GM12891 (cell line): ENCODE measurements at places on chromosomes 3 and 15.

- DNase-seq: no peak
Observed at GRCh38 chr3:188578576-188579363, 424.8 kb downstream of the LPP start.

- DNase-seq: peak; percentile 54
Observed at GRCh38 chr15:51077221-51078153, 17.2 kb downstream of the TNFAIP8L3 start.

DNA sequence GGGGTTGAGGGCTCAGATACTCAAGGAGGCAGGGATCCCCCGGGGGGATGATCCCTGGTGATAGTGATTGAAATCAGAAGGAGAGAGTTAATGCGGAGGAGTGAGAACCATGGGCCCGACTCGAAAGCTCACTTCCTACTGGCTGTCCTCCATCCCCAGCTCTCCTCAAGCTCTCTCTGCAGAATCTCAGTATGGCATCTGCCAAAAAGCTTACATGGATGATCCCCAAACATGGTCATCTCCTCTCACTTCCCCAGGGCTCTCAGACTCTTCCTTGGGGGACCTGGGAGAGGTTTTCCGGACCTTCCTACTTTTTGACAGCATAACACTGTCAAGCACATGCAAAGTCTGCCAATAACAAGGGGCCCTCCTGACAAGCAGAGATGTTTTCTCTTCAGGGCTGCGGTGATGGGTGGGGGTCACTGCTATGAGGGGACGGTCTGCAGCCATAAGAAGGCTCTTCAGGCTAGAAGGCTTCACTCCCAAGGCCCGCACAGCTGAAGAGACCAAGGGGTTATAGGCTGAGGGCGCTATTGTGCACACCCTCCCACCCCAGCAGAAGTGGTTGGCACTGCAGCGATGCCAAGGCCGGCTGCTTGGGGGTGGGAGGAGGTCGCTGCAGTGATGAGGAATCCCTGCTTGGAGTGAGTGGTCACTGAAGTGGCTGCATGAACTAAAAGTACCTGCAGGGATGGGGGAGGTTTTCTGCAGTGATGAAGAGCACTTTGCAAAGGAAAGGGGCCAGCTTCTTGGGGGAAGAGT lies 828 bp upstream of the VWA5B2 start:
- DNase-seq: no peak

GRCh38 chr3:97990624-97991292 lies 18.5 kb upstream of the RIOX2 start:
- DNase-seq: no peak

DNA sequence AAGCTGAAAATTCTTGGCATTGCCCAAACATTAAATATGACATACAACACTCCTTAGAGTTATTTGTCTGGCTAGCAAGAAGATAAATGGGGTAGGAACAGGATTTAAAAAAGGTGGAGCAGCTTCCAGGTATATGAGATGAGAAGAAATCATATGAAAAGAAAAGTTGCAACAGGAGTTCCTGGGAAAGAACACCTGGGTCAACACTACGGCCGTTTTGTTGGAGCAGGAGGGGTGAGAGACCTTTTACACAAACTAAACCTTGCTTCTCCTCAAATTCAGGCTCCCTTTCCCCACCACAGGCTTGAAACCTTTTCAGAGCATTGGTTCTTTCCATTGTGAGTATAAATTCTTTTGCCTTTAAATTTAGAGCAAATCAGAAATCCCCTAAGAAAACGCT lies 18.8 kb upstream of the GUCA1C start:
- DNase-seq: no peak

DNA sequence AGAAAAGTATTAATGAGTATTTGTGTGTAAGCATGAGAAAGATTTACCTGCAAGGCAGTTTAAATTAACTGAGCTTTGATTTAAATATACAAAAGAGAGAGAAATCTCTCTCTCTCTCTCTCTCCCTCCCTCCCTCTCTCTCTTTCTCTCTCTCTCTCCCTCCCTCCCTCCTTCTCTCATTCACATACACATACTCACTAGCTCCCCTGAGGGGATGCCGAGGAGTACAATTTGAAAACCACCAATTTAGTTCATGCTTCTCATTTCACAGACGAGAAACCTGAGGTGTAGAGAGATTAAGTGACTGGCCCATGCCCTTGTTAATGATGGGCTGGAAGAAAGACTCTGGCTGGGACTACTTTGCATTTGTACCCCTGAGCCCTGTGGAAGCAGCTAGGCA lies 59.4 kb downstream of the MECOM start:
- no peak for DNase-seq

DNA sequence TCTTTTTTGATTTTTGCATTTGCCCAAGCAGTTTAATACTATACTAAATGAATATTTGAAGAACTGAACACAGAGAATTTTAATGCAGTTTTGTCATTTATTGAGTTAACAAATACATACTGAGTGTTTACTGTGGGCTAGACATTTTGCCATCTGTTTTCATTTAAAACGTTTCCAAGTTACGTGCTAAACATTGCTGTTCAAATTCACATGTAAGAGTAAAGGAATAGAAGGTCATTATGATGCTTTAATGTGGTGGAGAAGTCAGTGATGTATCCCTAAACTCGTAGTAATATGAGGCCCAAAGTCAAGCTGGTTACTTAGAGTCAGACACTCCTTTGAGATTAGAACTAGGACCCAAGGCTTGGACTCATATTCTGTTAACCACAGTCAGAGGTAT lies 49.4 kb downstream of the CRYBG3 start:
- DNase-seq: no peak

GRCh38 chr3:100033903-100034471 lies 80.3 kb downstream of the FILIP1L start:
- DNase-seq: no peak

DNA sequence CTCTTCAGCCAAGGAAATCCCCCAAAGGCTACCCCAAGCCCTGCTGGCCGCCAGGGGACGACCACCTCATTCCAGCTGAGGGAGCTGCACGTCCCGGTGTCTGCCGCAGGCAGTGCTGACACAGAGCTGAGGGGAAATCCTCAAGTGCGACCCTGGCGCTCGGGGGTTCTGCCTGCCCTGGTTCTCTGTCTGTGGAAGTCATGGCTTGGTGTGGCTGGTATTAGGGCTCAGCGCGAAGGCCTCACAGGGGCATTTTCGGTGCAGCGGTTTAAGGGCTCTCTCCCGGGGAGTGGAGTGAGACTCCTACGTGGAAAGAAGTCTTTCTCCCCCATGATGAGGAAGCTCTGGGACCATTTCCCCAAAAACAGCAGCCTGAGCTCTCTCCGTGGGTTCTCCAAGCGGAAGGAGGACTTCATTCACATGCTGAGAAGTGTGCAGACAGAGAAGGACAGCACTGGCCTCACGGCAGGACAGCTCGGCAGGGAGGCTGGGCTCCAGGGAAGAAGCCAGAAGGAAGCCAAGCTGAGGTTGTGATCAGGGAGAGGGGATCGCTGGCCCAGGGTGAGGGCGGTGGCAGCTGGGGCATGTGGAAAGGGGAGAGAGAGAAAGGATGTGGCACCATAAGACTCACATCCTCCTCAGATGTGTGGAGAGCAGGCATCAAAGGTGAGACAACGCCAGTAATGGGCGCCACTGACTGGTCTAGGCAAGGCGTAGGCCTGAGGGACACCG lies 48.6 kb downstream of the KLF15 start:
- DNase-seq: no peak

GRCh38 chr15:89495638-89496145 lies 691 bp downstream of the RHCG start:
- DNase-seq: no peak

- DNase-seq: no peak
Observed at GRCh38 chr15:36887214-36887961, 213.0 kb downstream of the MEIS2 start.

- no peak for DNase-seq
Observed at GRCh38 chr3:59127071-59127470, 77.2 kb upstream of the CFAP20DC start.

- no peak for DNase-seq
Observed at GRCh38 chr3:187568171-187568570, 102.0 kb downstream of the SST start.

DNA sequence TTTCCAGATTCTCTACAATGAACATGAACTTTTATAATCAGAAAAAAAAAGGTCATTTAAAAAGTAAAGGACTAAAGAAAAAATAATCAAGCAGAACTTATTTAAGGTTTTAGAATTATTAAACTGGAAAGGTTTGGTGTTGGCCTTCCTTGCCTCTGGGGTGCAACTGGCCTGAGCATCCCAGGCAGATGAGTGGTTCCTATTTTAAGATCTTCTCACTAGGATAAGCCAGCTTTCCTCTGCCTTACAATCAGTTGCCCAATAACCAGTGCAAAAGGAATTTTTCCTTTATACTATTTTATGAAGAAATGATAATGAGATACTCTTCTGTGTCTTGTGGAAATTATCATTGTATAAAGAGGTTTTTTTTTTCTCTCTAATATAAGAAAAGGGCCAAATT lies 56.6 kb downstream of the SEC22A start:
- no peak for DNase-seq

DNA sequence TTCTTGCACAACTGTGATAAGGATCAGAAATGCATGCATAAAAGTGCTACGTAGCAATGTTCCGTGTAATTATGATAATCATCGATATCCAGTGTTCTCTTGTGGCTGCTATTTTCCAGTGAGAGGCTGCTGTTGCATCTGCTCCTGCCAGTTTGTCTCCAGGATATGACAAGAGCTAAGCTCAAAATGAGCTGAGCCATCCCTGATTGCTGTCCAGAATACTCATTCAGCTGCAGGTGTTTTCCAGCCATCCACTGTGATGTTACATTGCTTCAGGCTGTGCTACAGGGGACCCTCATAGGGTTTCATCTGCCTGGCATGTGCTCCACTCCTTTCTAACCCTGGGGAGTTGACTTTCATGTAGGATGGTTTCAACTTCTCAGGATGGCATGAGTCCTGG lies 976.0 kb downstream of the ROBO1 start:
- DNase-seq: no peak

- DNase-seq: peak; percentile 39
Observed at GRCh38 chr15:65286069-65286703, 497 bp downstream of the PARP16 start.

DNA sequence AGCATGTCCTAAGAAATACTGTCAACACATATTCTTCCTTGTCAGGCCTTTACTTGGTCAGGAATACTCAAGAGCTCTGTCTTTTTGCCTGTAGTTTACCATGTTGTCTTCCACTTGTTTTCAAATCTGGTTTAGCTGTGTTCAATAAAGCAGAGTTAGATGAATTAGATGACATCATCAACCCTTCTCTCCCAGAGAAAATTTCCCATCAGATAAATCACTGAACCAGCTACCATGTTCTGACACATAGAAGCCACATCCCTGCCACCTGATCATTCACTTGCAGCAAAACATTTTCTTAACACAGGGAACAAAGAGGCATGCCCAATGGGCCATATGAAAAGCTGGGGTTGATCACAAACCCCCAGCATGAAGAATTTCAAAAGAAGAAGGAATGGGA lies 42.1 kb downstream of the TERC start:
- no peak for DNase-seq

DNA sequence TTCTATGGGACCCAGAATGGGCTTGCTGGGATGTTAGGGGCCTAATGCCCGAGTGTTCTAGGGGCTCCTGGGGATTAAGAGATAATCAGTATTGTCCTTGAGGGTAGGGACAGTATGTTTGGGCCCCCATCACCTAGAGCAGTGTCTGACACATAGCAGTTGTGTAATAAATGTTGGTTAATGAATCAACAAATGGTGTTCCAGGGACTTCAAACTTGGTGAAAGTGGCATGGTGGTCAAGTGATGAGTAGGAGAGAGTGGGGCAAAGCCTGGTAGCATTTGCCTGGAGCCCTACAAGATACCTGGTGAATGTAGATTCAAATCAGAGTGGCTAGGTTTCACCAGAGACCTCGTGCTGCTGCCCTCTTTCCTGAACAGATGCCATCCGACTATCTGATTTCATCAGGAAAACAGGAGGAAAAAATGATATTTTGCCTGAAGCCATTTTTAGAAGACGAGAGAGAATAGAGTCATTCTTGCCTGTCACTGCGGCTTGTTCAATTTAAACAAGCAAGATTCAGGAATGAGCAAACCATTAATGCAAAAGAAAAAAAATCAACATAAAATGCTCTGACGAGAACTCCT lies 117.3 kb downstream of the RPL22L1 start:
- no peak for DNase-seq

- no peak for DNase-seq
Observed at GRCh38 chr15:25641361-25641760, 202.5 kb upstream of the UBE3A start.

GRCh38 chr3:186214670-186215069 lies 105.8 kb upstream of the ETV5 start:
- no peak for DNase-seq

DNA sequence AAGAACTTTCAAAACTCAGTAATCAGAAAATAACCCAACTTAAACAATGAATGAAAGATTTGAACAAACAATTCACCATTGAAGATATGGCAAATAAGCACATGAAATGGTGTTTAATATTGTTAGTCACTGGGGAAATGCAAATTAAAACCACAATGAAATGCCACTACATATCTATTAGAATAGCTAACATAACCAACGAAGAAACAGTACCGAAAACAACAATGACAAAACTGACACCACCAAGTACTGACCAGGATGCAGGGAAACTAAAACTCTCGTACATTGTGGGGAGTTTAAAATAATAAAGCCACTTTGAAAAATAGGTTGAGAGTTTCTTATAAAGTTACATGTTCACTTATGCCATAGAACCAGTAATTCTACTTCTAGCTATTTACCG lies 69.1 kb downstream of the KBTBD8 start:
- DNase-seq: no peak

- no peak for DNase-seq
Observed at GRCh38 chr3:66199089-66199473, 21.7 kb upstream of the SLC25A26 start.

DNA sequence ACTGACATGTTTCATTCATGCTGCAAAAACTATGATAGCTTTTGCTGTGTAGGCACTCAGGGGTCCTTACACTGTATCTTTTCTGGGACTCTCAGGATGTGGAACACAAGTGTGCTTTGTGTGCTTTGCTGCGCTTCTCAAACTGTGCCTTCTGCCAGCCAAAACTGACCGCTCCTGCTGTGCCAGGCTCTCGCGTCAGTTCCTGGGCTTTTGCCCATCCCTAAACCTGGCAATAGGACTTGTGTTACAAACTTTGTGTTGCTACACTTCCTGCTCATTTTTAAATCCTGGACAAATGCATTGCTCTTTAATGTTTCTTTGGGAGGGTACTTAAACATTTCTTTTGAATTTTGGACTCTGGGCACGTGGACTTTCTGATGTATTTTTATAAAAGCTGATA lies 60.3 kb downstream of the DIPK2A start:
- DNase-seq: no peak

- no peak for DNase-seq
Observed at GRCh38 chr15:80985981-80986380, 3.6 kb downstream of the MESD start.

- no peak for DNase-seq
Observed at GRCh38 chr15:80447077-80447476, 42.9 kb downstream of the ARNT2 start.

GRCh38 chr3:24174614-24175013 lies 229.5 kb downstream of the NR1D2 start:
- DNase-seq: no peak

- DNase-seq: no peak
Observed at GRCh38 chr15:101455291-101456025, 34.0 kb downstream of the PCSK6 start.
